ENCODE measurements at places on chromosomes 7 and 10.

GRCh38 chr7:104643587-104644217 lies 315.3 kb downstream of the LHFPL3 start:
- no peaks in the 10 kb centered on the region for H3K36me3 ChIP-seq
- no peak overlapping the region for H3K4me3 ChIP-seq
- no peaks in the 10 kb centered on the region for H3K27me3 ChIP-seq
- no peak overlapping the region for H3K27ac ChIP-seq
- no peak for DNase-seq

DNA sequence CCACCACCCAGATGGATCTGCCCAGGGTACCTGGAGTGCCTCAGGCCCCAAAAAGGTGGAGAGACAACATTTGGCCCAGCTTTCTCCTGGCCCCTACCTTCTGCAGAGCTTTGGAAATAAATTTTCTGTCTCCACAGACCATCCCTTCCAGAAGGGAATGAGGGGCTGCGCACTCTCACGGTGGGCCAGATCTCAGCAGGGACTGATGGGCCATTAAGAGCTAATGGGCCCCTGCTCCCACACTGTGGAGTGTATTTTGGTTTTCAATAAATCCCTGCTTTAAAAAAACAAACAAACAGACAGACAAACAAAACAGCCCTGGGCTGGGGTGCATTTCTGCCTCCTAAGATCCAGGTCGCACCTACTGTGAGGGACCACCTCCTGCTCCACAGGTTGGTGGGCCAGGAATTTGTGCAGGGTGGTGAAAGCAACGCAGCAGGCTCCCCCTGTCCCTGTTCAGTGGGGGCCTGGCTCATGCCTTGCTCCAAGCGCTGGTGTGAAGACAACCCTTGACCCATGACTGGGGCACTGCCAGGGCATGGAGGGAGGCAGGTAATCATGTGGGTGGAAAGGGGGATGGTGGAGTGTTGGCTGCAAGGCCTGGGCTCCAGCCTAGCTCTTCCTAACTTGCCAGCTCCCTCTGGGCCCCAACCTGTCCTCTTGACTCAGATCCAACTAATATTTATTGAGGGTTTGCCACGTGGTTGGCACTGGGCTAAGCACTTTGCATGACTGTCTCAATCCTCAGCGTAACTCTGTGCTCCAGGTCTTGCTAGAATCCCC lies 88.5 kb downstream of the COL13A1 start:
- H3K27me3 ChIP-seq = no peaks in the 10 kb centered on the region
- no peaks in the 10 kb centered on the region for H3K4me1 ChIP-seq
- no peak for DNase-seq
- H3K27ac ChIP-seq = no peak overlapping the region

GRCh38 chr7:71982851-71983250 lies 429.3 kb downstream of the CALN1 start:
- no peak overlapping the region for H3K27ac ChIP-seq
- H3K4me3 ChIP-seq = no peak overlapping the region
- DNase-seq = no peak
- no peaks in the 10 kb centered on the region for H3K4me1 ChIP-seq
- no peaks in the 10 kb centered on the region for H3K36me3 ChIP-seq

- no peaks in the 10 kb centered on the region for H3K36me3 ChIP-seq
- no peak within 1 kb of the TSS for H3K4me3 ChIP-seq
- DNase-seq = no peak
- no peaks in the 10 kb centered on the region for H3K4me1 ChIP-seq
- no peak within 1 kb of the TSS for H3K27ac ChIP-seq
- no peaks in the 10 kb centered on the region for H3K27me3 ChIP-seq
Measured at GRCh38 chr10:22217842-22218241, at the start of gene EBLN1. Gene EBLN1, minus strand, starts transcription at chr10:22218015. Its CDS starts 8,032 bp downstream, at chr10:22209983.

DNA sequence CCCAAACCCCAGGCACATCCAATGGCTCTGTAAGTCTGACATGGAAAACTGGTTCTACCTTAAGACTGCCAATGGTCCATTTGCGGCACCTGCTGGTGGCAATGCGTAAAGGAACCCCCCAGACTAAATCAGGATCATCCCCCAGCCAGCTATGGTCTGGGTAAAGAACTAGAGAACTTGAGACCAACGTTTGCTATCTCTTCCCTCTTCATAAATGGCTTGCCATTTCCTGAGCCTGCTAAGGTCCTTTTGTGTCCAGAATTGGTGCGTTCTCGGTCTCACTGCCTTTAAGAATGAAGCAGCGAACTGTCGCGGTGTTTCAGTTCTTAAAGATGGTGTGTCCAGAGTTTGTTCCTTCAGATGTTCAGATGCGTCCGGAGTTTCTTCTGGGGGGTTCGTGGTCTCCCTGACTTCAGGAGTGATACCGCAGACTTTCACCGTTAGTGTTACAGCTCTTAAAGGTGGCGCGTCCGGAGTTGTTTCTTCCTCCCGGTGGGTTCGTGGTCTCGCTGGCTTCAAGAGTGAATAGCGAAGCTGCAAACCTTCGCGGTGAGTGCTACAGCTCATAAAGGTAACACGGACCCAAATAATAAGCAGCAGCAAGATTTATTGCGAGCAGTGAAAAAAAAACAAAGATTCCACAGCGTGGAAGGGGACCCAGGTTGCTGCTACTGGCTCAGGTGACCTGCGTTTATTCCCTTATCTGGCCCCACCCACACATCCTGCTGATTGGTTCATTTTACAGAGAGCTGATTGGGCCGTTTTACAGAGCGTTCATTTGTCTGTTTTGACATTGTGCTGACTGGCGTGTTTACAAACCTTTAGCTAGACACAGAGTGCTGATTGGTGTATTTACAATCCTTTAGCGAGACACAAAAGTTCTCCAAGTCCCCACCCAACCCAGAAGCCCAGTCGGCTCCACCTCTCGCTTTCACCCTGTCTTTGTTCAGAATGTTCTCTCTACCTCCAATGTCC lies 95.4 kb downstream of the ELMO1 start:
- H3K27me3 ChIP-seq = no peaks in the 10 kb centered on the region
- peaks cover 76% of the 10 kb centered on the region for H3K4me1 ChIP-seq
- H3K4me3 ChIP-seq = peak overlapping the region; percentile 42
- no peaks in the 10 kb centered on the region for H3K36me3 ChIP-seq
- peak overlapping the region; percentile 75 for H3K27ac ChIP-seq
- DNase-seq = no peak

DNA sequence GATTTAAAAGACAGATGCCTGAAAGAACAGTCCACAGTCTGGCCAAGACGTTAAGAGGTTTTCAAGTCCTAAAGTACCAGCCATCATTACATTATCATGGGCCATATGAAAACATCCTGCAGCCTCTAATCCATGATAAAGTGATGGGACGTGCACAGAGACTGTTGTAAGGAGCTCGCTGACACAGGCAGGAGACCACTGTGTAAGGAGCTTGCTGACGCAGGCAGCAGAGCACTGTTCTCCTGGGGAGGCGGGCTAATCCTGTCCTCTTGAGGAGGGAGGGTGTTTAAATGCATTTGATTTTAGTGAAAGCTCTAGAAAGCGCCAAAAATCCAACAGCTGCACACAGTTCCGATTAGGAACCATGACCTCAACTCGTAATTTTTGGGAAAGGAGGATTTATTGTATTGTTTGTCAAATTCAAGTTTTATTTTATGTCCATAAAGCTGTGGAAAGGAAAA lies 16.9 kb downstream of the SVIL start:
- H3K36me3 ChIP-seq = no peaks in the 10 kb centered on the region
- H3K4me1 ChIP-seq = peaks cover 35% of the 10 kb centered on the region
- H3K27me3 ChIP-seq = no peaks in the 10 kb centered on the region

Data from lower lobe of right lung (tissue), 2 donors.